ENCODE measurements at places on chromosomes 6 and 20.

DNA sequence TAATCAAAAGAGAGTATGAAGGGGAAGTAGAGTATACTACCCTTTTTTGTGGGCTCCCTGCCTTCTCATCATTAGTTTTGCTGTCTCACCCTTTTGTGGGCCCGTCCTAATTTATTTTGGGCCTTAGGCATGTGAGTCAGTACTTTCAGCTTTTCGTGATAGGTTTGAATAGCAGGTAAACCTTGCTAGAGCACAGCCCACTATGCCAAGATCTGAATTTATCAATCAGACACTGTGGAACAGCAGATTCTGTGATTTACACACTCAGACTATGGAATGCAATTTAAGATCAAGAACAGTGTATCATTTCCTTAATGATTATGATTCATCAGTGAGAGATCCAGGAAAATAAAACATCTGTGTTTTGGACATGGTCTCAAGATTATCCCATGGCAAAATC, 1117.1 kb downstream of the KHDRBS2 start:
- DNase-seq = no peak

DNA sequence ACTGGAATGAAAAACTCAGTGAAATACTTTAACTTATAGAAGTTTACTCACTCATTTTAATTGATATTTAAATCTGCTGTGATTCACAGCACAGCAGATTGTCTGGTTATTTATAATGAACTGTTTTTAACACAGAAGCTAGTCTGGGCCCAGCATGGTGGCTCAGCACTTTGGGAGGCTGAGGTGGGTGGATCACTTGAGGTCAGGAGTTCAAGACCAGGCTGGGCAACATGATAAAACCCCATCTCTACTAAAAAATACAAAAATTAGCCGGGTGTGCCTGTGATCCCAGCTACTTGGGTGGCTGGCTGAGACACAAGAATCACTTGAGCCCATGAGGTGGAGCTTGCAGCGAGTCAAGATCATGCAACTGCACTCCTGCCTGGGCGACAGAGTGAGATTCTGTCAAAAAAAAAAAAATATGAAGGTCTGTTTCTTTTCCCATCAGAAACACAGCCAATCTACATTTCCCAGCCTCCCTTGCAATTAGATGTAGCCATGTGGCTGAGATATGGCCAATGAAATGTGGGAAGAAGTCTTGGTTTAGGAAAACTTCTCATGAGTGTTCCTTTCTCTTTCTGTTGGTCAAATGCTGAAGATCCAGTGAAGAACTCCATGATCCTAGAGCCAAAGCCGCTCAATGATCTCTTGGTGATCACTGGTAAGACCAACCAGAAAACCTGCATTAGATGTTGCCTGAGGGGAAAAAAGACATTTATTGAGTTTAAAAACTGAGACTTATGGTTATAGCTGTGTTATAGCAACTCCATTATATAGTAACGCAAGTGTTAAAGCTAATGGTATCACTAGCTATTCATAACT, 31.3 kb upstream of the BTN3A2 start:
- no peak for DNase-seq

- DNase-seq = no peak
These were observed 43.7 kb downstream of the PYGB start for GRCh38 chr20:25291432-25292133.

DNA sequence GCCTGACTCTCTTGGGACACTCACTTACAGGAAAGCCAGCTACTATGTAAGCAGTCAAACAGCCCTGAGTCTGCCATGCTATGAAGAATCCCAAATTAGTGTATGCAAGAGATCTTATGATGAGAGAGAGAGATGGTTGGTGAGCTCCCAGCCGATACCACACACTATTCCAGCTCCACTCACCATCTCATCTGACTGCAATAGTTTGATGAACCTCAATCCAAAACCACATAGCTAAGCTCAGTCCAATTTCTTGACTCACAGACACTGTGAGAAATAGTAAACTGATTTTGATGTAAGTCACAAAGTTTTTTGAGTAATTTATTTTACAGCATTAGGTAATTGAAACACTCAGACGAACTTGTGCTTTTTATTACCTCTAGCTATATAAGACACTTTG, 441.4 kb downstream of the COL12A1 start:
- DNase-seq = no peak

DNA sequence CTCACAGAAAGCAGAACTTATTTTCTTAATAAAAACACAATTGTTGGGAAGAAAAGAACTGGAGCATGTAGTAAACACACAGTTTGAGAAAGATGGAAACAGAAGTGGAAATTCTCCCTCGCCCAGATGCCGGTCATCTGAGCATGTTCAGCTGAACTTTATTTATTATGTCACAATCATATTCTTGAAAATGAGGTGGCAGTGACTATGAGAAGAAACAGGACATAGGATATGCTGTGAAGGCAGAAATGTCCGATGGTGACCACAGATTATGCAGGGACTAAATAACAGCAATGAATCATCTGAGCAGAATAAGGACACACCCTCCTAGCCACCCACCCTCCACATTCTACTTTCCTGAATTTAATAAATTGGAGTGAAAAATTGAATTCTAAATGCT, 425.3 kb upstream of the NOX3 start:
- DNase-seq = peak; percentile 68

Measured in EH (cell line).